ENCODE measurements at places on chromosomes 6 and 20.
A peak's percentile ranks its signal among the peaks of the same experiment; 100 is the strongest.

DNA sequence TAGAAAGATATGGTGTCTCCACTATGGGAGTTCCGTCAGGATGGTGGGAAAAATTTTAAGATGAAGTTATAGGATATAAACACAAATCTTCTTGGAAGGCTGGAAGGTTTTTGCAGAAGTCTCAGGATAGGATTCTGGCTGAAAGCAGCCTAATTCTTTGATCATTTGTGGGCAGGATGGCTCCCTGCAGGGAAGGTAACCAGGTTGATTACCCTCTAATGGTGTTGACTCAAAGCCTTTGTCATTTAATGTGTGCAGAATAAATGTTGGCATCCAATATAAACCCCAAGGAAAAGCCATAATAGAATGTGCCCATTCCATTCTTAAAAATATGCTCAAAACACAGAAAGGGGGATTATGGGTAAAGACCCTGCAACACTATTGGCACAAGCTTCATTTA lies 204.3 kb downstream of the EPM2A start:
- DNase-seq: no peak

DNA sequence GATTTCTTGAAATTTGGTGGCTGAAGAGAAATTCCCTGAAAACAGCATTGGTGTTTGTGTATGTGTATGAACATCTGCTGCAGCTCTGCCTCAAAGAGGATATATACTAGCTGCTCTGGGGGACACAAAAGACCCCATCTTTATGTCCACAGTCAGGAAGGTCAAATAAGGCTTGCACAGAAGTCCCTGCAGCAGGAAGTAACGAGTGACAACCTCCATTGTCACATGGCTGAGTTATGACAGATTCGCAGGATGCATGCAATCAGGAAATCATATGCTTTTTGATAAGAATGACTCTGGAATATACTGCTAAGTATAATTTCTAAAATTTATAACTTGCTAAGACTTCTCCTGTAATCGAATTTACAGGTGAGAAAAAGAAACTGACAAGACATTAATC lies 225.9 kb upstream of the CST7 start:
- no peak for DNase-seq

- peak; percentile 92 for DNase-seq
Measured at GRCh38 chr6:4664117-4664626, 112.0 kb upstream of the CDYL start.

DNA sequence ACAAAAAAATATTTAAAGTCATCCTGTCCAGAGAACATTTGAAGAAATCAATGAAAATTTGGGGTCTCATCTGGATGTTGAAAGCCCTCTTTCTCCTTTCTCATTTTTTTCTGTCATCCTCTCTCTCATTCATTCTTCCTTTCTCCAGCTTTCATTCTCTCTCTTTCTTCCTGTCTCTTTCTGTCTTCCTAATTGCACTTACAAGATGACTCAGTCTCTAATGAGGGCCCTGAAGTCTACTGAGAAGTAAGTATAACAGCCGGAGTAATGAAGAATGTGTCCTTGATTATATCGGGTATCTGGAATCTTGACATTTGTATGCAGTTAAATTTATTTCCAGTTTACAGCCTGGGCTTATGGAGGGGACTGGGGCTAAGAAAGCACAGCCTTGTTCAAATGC lies 232.2 kb upstream of the SULF2 start:
- DNase-seq: no peak

DNA sequence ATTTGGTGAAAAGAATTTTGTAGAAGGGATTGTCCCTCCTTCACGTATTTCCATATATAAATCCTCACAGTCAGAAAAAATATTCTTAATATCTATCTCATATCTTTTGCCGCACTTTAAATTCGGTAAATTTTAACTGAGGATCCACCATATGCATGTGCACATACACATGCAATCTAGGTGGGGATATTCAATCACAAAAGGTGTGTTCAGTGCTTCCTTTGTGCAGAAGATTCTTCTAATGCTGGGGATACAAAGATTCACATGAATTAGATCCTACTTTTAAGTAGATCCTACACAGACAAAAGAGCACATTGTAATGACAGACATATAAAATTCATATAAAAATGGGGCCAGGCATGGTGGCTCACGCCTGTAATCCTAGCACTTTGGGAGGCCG lies 13.6 kb upstream of the HLA-DRB1 start:
- DNase-seq: no peak

- no peak for DNase-seq
Measured at GRCh38 chr20:23627501-23627900, 10.3 kb downstream of the CST3 start.

GRCh38 chr6:139187489-139187888 lies 52.6 kb downstream of the HECA start:
- DNase-seq: no peak

DNA sequence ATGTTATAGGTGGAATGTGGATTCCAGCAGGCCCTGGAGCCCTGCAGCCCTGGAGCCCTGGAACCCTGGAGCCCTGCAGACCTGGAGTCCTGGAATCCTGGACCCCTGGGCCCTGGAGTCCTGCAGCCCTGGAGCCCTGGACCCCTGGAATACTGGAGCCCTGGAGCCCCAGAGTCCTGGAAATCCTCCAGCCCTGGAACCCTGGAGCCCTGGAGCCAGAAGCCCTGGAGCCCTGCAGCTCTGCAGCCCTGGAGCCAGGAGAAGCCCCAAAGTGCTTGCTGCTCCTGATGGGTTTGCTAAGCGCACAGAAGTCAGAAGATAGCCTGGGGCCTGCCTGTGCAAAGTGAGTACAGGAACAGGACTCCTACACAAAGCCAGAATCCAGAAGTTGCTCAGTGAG lies 223.1 kb upstream of the PDE10A start:
- DNase-seq: no peak

DNA sequence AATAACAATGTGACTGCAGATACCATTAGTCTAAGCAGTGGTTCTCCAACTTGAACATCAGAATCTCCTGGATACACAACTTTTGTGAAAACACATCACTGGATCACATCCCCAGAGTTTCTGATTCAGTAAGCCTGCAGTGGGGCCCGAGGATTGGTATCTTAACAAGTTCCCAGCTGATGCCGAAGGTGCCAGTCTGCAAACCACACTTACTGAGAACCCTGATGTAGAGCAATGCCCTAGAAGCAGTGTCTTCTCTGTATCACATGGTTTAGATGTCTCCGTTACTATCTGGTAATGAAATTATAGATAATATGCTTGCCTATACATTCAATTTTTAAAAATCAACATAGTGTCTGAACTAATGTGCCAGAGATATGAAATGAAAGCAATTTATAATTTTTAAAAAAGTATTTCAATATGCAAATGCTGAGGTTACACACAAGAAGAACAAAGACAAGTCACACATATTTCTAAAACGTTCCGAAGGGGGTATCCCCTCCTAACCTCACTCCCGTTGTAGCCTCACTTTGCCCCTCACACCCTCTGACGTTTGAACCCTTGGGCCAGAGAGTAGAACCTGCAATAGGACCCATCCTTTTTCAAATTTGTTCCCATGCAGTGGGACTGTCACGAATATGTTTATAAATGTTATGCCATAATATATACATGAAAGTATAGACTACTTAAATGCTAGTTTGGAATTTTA lies 115.4 kb upstream of the SAMD5 start:
- DNase-seq: no peak

- DNase-seq: no peak
Measured at GRCh38 chr20:11394145-11394833, 523.4 kb upstream of the BTBD3 start.

GRCh38 chr6:13813621-13814175 lies 659 bp downstream of the MCUR1 start:
- peak; percentile 93 for DNase-seq

GRCh38 chr6:85864453-85865401 lies 222.0 kb upstream of the SYNCRIP start:
- no peak for DNase-seq

GRCh38 chr6:35703554-35703953 lies 14.8 kb upstream of the FKBP5 start:
- DNase-seq: no peak

DNA sequence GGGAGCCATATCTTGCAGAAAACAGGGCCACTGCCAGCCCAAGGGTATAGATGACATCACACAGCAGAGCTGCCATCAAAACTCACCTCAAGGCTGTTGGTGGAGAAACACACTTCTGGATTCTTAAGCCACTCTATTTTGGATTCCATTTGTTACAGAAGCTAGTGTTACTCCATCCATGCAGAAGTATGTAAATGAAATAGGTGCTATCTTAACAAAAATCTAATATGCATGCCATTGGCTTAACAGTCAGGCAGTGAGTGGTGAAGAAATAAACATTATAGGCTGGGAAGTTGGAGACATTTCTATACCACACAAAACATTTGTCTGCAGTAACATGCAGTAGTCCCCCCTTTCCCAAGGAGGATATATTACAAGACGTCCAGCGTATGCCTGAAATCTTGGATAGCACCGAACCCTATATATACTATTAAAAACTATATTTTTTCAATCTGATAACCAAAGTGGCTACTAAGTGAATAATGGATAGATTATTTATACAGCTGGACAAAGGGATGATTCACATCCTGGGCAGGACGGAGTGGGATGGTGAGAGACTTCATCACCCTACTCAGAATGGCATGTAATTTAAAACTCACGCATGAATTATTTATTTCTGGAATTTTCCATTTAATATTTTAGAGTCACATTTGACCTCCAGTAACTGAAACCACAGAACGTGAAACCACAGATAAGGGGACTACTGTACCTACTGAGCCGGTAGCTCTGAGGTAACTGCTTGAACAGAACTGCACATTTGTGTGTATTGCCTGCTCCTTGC lies 160.0 kb upstream of the PLN start:
- DNase-seq: no peak

DNA sequence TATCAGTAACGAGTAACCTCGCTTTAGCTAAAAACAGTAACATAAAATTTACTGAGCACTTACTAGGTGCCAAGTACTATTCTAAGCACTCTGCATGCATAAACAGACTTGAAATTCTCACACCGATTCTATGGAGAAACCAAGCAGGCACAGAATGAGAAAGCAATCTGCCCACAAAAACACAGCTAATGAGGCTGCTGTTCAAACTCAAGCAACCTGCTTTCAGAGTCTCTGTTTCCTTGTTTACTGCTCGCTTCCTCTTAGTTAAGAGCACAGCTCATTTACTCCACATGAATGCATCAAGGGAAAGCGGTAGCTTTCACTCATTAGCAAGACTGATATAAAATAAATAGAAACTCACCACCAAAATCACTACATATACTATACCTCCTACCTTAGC lies 37.4 kb downstream of the PRKN start:
- no peak for DNase-seq

- no peak for DNase-seq
Measured at GRCh38 chr20:7151676-7152470, 384.4 kb downstream of the BMP2 start.

- DNase-seq: peak; percentile 24
Measured at GRCh38 chr20:24948939-24949679, at the start of gene CST7. Gene CST7 (plus strand): TSS chr20:24949269. CDS start chr20:24949506, 237 bp downstream.

DNA sequence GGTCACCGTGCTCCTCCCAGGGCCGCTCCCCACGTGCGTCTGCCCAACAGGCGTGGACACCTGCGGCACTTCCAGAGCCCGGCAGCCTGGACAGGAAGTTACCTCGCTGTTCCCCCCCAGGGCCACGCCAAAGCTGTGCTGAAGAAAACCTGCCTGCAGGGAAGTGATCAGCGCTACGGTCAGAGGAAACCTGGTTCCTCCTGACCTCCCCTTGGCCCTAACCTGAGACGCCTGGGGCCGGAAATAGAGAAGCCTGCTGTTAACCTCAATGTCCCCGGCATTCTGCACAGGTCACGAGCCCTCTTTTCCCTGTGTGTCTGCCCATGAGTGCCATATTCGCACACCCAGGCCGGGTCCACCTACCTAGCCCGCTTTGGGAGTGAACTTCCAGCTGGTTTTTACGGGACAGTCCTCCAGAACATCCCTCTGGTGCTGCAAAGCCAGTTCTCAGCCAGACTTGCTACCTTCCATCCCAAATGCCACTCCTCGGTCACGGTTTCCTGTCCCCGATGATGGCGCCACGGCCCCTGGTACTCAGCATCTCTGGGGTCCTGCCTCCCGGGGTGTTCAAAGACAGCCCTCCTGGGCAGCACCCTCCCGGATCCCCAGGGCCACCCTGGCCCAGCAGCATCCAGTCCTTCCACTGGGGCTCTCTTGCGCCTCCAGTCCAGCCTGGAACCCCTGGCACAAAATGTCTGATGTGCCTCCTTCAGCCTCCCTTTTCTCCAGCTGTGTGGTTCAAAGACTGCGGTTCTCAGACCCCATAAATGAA lies 12.0 kb upstream of the IRF4 start:
- peak; percentile 83 for DNase-seq

DNA sequence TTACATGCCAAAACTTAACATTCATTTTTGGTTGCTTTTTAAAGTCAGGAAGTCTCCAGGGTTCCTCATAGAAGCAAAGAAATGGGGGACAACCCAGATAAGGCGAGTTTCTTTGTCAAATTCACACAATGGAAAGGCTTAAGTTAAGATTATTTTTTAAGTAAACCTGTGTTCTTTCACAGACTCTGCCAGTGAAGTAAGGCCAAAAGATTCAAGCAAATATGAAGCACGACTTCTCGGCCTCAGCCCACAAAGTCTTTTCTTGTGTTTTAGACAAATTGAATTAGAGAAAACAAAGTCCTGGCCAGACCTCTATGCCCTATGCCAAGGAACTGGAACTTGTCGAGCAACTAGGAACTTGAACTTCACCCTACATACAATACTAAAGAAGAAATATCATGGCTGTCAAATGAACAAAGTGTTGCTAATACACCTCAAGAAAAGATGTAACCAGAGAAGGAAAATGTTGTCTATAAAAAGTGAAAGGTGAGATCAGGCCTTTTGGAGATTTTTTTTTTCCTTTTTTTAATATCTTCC lies 540.0 kb upstream of the JARID2 start:
- no peak for DNase-seq

GRCh38 chr6:5582762-5583161 lies 321.4 kb downstream of the FARS2 start:
- no peak for DNase-seq

GRCh38 chr6:134123666-134124208 lies 71.3 kb upstream of the SLC2A12 start:
- DNase-seq: no peak

- peak; percentile 35 for DNase-seq
Measured at GRCh38 chr20:38197619-38198018, 32.5 kb upstream of the TGM2 start.

DNA sequence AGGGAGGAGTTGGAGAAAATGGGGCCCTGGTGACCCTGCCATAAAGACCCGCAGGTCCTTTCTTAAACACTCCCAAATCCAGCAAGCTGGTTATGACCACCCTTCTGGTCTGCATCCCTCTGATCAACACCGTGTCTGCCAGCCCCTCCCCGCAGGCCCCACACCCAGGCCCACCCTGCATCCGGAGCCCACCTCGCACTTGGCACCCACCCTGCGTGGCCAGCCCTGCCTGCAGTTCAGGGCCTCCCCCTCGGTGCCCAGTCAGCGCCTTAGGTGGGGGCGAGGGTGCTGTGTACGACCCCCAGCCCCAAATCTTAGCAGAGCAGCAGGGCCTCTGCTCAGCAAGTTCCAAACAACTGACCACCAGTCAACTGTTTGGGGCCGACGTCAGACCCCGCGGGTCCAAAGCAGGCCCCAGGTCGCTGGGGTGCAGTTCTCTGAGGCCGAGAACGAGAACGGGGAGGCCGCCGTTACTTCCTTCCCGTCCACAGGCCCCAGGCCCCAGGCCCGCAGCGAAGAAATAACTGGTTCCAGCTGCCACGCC lies 1.2 kb downstream of the ACSS1 start:
- DNase-seq: peak; percentile 79

GRCh38 chr6:33116417-33116816 lies 40.6 kb downstream of the HLA-DPB1 start:
- no peak for DNase-seq

- no peak for DNase-seq
Measured at GRCh38 chr6:23027281-23027680, 457.9 kb downstream of the HDGFL1 start.

All from posterior vena cava (tissue), 2 donors.